Stimulated activated CD8-positive, alpha-beta memory T cell treated with anti-CD3 and anti-CD28 coated beads, Interleukin-15, amount 100 ng/mL, for 4 hours (primary cell): ENCODE measurements at places on chromosomes 7 and 10.

- DNase-seq = no peak
Measured at GRCh38 chr10:70312972-70313371, 29.2 kb upstream of the NPFFR1 start.

GRCh38 chr7:21945454-21946221, at the start of gene CDCA7L:
Gene CDCA7L, minus strand, starts transcription at chr7:21945899. Its CDS starts 95 bp downstream, at chr7:21945804.
- peak; percentile 29 for DNase-seq

DNA sequence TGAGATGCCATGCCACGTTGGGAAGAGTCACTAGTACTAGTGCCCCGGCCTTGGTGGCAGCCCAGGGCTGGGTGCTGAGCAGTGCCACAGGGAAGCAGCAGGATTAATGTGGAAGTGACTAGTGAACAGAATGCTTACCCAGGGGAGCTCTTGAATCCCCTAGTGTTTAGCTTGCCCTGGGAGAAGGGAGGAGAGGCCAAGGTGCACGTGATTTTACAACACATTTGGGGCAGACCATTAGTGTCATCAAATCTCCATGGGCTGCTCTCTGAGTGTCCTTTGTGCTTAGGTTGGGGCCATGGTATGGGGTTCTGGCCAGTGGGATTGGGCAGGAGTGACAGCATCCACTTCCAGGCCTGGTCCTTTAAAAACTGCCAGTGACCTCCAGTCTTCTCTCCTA, 37.5 kb downstream of the ARHGAP22 start:
- no peak for DNase-seq

DNA sequence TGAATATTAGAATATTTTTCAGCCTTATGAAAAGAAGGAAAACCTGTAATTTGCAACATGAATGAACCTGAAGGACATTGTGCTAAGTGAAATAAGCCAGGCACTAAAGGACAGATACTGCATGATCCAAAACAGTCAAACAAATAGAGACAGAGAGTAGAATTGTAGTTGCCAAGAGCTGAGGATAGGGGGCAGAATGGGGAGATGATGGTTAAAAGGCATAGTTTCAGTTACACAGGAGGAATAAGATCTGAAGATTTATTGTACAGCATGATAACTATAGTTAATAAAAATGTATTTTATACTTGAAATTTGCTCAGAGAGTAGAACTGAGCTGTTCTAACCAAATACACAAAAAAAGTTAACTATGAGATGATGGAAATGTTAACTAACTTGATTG, 149.0 kb upstream of the TMEM106B start:
- no peak for DNase-seq

- no peak for DNase-seq
Measured at GRCh38 chr7:37054624-37055241, 330.4 kb upstream of the AOAH start.

DNA sequence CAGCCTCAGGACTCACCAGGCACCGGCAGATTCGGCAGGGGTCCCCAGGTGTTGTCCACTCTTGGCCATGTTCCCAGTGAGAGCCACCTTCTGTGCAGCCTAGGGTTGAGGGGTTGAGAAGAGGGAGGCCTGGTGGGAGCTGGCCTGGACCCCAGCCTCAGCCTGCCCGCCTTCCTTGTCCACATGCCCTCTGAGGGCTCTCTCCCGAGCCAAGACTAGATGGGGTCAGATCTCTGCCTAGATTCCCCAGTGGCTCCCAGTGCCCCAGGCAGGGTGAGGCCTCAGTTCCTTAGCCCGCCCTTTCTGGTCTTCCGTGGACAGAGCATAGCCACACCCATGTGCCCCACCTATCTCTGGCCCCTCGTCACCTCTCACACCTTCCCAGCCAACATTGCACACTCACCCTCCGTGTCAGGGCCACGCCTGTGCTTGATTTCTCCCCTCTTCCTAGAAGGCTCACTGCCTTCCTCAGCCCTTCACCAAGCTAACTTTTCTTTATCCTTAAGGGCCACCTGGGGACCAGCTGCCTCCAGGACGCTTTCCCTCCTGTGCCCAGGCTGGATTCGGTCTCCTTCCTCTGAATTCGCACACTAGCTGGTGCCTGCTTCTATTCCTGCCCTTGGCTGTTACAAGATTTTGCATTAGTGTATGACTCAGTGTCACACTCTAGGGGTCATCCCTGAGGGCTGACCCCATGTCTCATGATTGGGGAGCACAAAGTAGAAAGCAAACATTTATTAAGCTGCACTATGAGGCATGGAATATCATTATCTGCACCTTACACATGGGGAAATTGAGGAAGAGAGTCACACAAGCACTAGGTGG, 7.5 kb downstream of the KCP start:
- DNase-seq = no peak

GRCh38 chr7:78968951-78969350, 484.5 kb downstream of the MAGI2 start:
- DNase-seq = no peak

DNA sequence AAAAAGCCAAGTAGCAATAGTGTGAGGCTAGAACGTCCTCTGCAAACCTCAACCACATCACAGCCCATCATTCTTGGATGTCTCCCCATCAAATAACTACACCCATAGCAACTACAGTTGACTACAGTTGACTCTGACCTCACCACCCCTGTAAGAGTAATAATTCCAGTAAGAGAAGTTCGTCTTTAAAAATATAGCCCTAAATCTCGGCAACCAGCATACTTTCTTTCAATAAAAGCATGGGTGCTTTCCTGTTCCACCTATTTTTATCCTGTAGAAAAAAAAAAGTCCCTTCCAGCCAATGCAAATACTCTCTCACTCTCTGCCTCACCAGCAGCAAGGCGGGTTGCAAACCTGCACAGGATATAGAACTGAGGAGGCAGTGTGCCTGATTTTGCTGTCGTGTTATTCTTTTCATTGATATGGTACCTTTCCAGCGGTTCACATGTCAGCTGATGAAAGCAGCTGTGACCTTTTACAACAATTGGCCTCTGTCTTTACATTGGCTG, 187.5 kb upstream of the NFE2L3 start:
- no peak for DNase-seq

- DNase-seq = no peak
Measured at GRCh38 chr10:10498781-10499180, 518.9 kb upstream of the CELF2 start.

GRCh38 chr7:10483671-10484070, 490.0 kb upstream of the PHF14 start:
- no peak for DNase-seq

- DNase-seq = no peak
Measured at GRCh38 chr7:116227678-116228239, 17.4 kb downstream of the TES start.

GRCh38 chr7:140160308-140160707, 16.5 kb downstream of the KDM7A start:
- DNase-seq = no peak

DNA sequence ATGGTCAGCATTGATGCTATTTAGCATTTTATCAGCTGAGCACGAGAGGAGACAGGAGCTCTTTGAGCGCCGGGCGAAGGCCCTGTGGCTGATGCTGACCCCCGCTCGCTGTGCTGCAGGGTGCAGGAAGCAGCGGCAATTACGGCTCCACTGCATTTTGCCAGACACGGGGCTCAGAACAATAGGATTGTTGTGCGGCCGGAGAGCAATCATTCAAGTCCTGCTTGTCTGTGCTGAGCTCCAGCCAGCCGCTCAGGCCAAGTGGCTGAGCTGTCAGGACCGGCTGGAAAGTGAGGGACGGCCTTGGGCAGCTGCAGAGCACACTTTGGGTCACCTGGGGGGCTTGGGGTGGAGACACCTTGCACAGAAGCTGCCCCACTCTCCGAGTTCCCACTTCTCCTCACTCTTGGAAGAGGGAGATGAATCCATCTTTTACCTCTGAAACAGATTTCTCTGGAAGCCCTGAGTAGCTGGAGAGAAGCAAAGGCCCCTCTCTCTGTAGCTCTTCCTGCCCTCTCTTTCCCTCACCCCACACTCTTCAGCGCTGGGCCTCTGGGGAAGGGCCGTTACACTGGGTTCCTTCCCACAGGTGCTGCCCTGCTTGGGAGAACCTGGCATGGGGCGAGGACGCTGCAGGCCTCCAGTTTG, 17.3 kb upstream of the ADARB2 start:
- DNase-seq = no peak

DNA sequence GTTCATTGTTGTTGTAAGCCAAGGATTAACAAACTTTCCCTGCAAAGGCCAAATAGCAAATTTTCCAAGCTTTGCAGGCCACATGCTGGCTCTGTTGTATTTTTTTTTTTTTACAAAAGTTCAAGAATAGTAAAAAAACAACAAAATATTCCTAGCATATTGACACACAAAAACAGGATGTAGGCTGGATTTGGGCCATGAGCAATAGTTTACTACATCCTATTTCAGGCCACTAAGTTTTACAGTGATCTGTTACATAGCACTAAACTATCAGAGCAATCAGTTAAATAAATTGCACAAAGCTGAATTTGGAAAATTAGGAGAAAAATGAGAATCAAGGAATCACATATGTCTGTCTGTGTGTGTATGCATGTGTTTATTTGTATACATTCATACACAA, 491.8 kb upstream of the GHITM start:
- no peak for DNase-seq

DNA sequence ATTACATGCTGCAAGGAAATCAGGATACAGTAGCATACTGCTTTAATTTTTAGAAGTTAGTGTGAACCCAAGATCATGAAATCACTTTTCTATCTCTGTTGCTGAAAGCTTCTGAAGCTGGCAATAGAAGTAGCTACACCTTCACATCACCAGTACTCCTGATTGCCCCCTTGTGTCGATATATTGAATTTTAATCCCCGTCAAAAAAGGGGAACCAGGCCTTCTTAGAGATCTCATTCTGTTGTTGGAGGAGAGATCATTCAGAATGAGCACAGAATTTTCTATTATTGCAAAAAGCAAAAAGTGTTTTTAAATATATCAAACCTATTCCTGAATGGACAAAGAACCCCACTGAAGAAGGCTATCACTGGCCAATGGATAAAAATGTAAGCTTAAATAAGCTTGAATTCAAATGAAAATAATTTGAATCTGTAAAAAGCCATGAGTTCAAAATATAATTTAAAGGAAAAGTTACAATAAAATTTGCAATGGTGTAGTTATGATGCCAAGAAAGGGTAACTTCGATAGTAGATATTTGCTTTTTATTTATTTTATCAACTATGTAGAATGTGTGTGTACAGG, 39.7 kb upstream of the TEX47 start:
- DNase-seq = no peak

DNA sequence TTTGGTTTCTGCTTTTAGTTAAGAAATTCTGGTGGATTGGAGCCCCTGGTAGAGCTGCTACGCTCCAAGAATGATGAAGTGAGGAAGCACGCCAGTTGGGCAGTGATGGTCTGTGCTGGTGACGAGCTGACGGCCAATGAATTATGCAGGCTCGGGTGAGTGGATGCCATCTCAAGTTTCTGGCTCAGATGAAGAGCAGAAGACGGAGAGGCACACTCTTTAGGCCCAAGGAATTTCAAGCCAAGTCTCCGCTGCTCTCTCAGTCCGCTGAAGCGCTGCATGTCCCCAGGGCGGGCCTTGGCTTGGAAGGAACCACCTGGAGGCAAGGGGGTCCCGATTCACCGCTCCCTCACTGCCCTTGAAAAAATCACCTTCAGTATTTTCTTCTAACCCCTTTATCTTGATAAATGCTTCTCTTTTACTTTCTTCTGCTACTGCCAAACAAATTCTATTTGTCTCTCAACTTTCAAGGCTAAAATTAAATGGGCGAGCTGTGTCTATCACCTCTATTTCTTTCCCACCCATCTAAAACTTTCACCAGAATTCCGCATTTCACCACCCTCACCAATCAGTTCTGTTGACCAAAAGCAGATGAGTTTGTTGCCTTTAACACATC, 74.2 kb downstream of the ARMC3 start:
- DNase-seq = no peak

DNA sequence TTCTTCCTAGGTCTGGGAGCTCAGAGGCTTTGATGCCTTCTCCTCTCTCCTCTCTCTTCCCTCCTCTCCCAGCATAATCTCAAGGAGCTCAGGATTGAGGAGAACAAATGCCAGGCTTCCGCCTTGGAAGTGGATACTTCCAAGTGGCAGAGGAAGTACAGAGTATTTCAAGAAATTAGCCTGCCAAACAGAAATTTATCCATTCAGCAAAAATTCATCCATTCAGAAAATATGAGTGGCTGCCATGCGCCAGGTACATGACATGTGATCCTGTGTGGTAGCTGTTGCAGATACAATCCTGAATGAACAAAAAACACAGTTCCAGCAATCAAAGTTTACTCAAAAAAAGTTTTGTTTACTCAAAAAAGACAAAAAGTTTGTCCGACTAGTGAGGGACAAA, 18.4 kb downstream of the NOLC1 start:
- no peak for DNase-seq

DNA sequence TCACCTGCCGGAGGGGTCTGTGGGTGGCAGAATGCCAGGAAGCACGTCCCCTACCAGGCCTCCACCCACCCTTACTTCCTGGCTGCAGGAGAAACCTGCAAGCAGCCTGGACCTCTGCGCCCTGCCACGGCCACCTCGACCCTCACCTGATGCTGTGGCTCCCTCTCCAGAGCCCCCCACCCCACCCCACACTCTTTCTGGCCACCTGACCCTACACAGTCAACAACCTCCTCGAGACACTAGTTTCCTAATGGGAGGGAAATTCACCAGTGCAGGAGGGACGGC, 91.3 kb downstream of the PRKAG2 start:
- DNase-seq = no peak

GRCh38 chr10:77357185-77357584, 280.4 kb downstream of the KCNMA1 start:
- DNase-seq = no peak
